ENCODE measurements at places on chromosomes 1 and 21.

DNA sequence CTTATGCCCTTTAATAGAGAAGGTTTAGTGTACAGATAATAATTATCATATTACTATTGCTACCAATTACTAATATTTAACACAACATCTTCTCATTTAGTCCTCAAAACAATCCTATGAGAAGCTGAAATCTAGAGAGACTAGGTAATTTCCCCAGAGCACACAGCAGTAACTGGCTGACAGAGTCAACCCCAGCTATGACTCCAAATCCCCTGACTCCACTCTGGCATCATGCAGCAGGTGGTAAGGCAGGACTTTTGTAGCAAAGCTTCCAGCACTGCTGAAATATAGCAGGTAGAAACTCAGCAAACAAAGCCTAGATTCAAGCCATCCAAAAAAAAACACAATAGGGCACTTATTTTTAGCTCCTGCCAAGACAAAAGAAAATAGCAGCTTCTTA lies 79.3 kb upstream of the RGS2 start:
- peaks cover 7% of the 10 kb centered on the region for H3K4me1 ChIP-seq
- no peak overlapping the region for H3K4me3 ChIP-seq
- no peaks in the 10 kb centered on the region for H3K27me3 ChIP-seq

DNA sequence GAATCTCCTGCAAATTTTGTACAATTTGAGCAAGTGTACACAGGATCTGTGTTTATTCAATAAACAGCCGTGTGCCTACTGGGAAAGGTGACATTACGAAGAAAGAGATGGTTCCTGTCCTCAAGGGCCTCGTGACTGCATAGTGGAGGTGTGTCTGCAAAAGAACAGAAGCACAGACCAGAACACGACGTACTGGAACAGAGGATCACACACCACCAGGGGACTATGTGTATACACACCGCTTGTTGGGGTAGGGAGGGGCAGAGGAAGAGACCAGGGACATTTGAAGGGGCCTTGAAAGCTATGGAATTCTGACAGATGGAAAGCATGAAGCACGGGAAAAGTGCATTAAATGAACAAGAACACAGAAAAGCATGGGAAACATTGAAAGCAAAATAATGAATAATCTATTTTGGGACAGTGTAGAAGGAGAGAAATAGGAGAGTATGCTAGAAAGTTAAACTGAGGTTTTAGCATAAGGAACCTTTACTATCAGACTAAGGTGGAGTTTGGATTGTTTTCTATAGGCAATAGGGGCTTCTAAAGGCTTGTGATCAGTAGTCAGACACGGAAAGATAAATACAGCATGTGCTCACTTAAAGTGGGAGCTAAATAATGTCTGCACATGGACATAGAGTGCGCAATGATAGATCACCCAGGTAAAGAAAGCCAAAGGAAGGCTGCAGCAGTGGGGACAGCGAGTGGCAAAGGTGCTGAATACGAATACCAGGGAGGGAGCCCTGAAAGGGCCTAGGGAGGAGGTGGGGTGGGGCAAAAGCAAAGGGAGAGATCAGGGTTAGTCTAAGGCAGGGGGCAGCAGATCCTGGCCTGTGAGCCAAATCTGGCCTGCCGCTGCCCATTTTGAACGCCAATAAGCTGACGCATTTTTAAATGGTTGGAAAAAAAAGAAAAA lies 11.0 kb downstream of the JAK1 start:
- H3K27me3 ChIP-seq = no peaks in the 10 kb centered on the region
- H3K27ac ChIP-seq = no peak overlapping the region
- DNase-seq = no peak
- H3K4me1 ChIP-seq = peaks cover 31% of the 10 kb centered on the region

DNA sequence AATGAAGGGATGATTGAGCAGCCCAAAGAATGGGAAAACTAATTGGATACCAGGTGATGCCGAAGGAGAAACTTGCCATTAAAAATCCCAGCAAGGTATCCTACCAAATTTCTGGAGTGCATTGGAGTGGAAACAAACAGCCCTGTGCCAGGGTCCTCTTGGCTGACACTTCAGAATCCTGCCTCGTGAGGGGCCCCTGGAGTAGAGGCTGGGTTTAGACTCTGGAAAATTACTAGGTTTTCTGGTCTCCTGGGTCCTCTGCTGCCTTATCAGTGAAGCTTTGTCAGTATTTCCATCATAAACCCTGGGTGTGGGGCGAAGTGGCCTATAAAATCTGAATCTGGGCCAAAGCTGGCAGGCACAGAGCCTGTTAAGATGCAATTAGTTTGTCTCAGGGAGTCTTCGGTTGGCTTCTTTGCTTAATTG lies 289.2 kb upstream of the USP24 start:
- no peaks in the 10 kb centered on the region for H3K27me3 ChIP-seq
- peaks cover 11% of the 10 kb centered on the region for H3K4me1 ChIP-seq
- no peak overlapping the region for H3K27ac ChIP-seq
- no peaks in the 10 kb centered on the region for H3K36me3 ChIP-seq
- no peak overlapping the region for H3K4me3 ChIP-seq
- no peak for DNase-seq

DNA sequence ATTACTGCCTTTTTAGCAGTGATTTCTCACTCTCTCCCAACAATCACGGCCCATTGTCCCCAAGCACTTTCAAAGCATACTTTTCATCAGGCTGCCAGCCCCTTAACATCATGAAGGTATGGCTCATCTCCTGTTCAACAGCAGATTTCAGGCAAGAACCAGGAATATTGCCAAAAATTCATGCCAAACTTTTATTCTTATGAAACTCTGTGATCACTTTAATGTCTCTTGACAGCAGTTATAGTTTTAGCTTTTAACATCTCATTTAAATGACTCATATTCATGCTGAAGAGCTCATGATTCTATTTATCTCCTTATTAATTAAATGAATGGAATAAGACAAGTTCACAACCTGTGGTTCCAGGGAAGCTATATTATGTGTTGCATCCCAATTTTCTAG lies 235.1 kb downstream of the GRIK1 start:
- no peak overlapping the region for H3K27ac ChIP-seq
- no peaks in the 10 kb centered on the region for H3K27me3 ChIP-seq

DNA sequence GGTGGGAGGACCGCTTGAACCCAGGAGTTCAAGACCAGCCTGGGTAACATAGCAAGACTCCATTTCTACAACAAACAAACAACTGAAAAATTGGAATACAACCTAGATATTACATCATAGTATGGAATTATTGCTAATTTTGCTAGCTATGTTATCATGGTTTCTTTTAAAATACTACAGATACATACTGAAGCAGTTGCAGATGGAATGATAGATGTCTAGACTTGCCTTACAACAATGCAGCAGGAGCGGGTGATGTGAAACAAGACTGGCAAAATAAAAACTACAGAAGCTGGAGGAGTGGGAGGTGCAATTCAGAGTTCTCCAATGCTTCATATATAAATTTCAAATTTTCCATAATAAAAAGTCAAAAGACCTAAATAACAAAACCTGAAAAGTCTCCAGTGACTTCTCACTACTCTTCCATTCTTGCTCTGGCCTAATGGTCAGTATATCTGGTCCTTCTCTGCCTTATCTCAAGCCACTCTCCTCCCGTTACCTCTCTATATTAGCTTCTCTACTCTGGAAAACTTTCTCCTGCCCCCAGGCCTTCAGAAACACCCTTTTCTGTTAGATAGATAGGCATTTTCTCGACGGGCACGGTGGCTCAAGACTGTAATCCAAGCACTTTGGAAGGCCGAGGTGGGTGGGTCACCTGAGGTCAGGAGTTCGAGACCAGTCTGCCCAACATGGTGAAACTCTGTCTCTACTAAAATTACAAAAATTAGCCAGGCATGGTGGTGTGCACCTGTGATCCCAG lies 28.5 kb upstream of the TMEM200B start:
- no peak for DNase-seq
- no peak overlapping the region for H3K27ac ChIP-seq
- no peaks in the 10 kb centered on the region for H3K27me3 ChIP-seq
- no peak overlapping the region for H3K4me3 ChIP-seq
- peaks cover 7% of the 10 kb centered on the region for H3K4me1 ChIP-seq

GRCh38 chr1:226026833-226027232 lies 27.7 kb upstream of the SDE2 start:
- no peaks in the 10 kb centered on the region for H3K27me3 ChIP-seq
- H3K4me3 ChIP-seq = no peak overlapping the region
- no peak for DNase-seq
